ENCODE measurements at places on chromosomes 5 and 9.

DNA sequence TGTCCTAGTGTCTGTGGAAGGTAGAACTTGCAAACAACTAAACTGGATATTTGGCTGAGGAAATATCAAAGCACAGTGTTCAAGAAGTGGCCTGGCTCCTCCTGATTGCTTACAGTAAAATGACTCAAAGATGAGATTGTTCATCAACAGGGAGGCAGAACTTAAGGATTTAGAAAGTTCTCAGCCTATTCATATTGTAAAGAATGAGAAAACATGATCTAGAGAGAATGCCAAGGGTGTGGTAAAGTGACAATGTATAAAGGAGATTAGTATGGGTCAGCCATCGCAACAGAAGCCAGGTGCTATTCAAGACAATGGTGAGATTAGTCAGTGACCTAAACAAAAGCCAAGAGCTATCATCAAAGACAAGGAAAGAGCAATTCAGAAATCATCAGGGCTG is 372.3 kb downstream of the SPOCK1 start:
- DNase-seq = no peak

DNA sequence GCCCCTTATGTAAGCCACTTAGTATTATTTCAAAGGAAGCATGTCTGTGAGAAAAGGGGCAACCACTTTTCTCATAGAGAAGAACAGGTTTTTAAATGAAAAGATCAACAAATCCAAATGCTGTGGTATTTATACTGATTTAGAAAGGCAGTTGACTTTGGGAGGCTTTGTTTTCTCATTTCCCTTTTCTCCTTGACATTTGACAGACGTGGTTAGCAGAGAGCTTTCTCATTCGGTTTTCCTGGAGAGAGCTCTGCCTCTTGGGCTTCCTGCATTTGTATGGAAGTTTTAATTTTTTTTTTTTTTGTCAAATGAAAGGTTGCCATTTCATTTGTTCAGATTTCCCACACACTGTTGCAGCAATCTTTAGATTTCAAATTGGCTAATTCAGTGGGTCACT is 62.5 kb downstream of the EXOSC2 start:
- DNase-seq = no peak

DNA sequence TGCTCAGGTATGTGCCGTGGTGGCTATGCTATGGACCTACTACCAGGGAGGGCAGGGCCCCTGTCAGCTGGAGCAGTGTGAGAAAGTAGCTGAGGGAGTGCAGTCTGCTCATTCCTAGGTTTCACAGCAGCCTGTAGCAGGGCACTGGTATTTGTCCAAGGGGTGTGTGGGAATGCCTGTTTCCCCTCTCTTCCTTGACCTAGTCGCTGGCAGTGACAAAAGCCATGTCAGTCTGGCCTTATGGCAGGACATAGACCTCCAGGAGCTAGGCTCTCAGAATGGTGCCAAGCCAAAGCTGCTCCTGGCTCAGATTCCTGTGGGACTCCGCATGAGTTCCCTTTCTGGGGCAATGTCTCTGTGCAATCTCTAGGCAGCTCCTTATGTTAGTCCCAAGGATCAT is 253.9 kb upstream of the TYRP1 start:
- DNase-seq = no peak

DNA sequence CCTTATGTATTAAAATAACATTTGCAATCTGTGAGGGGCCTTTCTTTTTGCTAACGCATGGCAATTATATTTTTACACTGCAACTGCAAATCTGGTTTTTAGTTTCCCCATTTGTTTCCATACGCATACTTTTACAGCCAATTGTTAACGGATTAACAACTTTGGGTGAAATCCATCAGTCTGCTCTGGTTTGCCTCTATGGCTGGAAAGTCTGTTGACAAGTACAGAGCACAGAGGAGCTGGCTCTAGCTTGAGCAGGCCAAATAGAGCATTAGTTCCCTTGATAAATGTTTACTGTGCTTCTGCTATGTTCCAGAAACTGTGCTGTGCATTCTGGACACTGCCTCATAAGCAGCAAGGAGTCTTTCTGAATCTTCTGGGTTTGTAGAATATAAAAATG is 400.4 kb upstream of the KIF2A start:
- DNase-seq = no peak
